ENCODE measurements at places on chromosomes 16 and 17.
A peak's percentile ranks its signal among the peaks of the same experiment; 100 is the strongest.

- no peak for DNase-seq
These were observed 18.2 kb downstream of the RAB40C start for GRCh38 chr16:608019-608418.

GRCh38 chr17:73420897-73421296 lies 109.1 kb upstream of the CDC42EP4 start:
- DNase-seq, result no peak

DNA sequence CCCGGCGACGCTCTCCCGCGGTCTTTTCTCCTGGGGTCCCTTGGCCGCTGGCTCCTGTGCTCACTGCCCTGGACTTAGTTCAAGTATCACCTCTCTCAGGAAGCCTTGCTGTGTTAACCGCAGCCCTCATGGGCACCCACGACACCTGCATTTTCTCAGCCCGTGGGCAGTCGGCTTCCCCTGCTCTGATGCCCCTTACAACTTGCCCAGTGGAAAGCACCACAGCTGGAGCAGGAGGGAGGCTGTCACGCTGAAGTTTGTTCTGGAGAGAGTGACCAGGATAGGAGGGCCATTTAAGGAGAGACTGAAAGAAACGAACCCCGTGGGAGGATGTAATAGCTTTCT lies 395 bp downstream of the STXBP4 start:
- DNase-seq, result no peak

GRCh38 chr17:21843318-21843865 lies 151.1 kb downstream of the KCNJ18 start:
- no peak for DNase-seq

GRCh38 chr16:88346680-88347505 lies 35.9 kb upstream of the ZNF469 start:
- DNase-seq, result no peak

DNA sequence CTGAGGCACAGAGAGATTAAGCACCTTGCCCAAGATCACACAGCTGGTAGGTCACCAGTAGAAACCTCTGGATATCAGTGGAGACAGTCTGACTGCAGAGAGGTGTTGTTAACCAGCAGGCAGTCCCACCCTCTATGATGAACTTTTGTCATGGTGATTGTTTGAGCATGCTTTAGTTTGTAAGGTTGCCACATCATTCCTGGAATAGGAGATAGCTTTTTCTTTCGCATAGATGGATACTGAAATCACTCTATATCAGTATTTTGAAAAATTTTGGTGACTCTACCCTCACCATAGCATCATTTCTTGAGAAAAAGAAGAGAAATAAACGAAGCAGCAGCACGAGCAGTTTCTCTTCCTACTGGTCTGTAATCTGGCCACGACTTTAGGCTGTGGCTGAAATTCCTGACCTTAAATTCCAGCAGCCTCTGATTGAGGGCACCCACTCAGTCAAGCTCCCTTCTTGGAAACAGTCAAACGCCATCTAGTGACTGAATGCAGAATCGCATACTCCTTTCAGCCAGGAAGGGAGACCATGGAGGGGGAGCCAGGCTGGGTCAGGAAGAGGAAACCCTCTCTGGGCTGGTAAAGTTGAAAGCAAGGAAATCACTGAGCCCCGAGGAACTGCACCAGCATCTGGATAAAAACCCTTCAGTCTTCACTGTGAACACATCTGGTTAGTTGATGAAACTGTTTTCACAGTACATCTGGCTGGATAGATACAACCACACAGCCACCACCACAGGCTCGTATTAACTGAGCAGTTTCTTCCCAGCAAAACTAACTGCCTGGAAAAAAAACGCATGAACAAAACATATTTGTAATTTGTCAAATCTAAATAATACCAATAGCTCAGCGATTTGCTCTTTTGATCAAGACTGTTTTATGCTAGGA lies 108.5 kb upstream of the XYLT1 start:
- DNase-seq, result no peak

DNA sequence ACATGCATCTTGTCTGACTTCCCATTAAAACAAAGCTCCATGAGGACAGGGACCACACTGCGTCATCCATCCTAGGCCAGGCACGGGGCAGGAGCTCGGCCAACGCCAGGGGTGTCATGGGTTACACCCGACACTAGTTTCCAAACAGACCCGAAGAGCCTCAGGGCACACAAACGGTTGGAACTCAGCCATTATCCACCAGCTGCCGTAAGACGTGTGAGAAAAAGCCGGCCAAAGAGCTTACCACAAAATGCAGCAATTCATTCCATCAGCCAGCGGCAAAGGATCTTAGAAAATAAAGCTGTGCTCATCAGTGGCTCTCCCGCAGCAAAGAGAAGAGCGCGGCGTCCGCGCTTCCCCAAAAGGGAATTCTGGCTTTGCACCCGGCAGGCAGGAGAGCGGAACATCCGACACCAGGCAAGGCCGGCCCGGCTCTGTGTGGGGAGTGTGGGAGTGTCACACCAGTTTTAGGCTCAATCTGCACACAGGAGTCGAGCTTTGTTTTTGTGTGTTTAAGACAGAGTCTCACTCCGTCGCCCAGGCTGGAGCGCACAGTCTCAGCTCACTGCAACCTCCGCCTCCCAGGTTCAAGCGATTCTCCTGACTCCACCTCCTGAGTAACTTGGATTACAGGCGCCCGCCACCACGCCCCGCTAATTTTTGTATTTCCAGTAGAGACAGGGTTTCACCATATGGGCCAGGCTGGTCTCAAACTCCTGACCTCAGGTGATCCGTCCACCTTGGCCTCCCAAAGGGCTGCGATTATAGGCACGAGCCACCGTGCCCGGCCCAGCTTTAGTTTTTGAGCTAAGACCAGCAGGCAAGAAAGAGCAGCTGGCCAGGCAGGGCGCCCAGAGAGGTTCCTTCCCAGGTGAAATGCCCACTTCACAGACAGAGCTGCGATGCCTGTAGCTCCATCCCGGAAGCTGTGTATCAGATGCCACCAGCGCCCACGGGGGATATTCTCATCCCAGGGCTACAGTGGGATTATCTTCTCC lies 1.5 kb downstream of the SLC38A8 start:
- DNase-seq, result peak; percentile 27

GRCh38 chr17:5888811-5889210 lies 181.4 kb upstream of the WSCD1 start:
- no peak for DNase-seq

DNA sequence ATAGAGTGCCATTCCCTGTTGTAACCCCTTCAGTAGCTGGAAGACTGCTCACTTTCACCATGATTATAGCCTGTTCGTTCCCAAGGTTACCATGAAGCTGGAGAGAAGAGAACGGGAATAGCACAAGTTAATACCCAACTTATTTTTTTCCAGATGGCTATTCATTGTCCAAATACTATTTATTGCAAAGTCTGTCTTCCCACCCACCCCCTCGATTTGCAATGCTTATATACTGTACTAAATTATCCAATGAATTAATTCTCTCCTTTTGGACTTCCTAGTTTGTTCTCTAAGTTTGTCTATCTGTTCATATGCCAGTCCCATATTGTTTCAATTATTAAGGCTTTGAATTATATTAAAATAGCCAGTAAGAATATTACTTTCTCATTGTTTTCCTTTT lies 231.0 kb downstream of the RAB11FIP4 start:
- DNase-seq, result no peak

DNA sequence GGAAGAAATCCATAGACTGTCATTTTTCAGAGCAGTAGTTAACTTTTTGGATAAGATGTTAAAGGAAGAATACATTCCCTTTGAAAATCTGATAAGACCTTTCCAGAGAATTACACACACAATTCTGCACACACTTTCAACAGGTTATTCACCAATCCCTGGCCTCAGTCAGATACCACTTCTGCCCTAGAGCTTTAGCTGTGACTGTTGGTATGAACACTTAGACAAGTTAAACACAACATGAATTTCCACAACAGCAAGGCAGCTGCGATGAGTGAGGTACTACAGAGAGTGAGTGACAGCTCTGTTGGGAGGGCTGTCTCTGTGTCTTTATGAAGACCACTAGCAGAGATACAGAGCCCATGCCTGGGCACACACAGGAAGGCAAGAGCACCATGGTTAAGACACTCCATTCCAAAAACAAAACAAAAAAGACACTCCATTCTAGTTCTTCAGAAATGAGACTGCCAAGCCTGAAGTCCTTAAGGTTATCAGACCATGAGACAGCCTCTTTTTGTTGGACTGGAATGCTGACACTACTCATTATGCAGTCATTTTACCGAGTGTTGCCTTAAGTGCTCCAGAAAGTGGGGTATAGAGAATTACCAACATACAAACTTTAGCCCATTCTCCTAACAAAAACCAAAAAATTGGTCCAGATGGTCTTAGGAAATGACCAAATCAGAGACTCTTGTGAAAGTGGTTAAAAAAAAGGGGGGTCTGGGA lies 42.4 kb downstream of the TOM1L2 start:
- no peak for DNase-seq

- no peak for DNase-seq
These were observed 6.2 kb upstream of the SLC25A19 start for GRCh38 chr17:75295201-75296158.

DNA sequence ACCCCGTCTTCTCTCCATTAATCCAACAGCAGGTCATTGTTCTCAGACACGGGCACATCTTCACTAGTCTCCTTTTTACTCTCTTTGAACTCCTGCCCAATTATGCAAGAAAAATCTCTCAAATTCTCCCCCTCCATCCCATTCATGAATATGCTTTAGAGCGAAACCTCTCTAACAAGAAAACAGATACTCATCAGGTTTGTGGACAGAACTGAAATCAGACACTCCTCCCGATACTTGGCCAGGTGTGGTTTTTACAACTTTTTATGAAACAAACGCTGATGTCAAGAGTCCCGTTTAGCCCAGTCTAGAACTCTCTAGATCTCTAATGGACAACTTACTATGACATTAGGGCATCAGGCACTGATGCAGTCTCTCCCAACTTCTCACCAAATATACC lies 40.9 kb downstream of the PIK3R5 start:
- DNase-seq, result no peak

GRCh38 chr16:86618431-86619238 lies 40.3 kb downstream of the FOXL1 start:
- no peak for DNase-seq

DNA sequence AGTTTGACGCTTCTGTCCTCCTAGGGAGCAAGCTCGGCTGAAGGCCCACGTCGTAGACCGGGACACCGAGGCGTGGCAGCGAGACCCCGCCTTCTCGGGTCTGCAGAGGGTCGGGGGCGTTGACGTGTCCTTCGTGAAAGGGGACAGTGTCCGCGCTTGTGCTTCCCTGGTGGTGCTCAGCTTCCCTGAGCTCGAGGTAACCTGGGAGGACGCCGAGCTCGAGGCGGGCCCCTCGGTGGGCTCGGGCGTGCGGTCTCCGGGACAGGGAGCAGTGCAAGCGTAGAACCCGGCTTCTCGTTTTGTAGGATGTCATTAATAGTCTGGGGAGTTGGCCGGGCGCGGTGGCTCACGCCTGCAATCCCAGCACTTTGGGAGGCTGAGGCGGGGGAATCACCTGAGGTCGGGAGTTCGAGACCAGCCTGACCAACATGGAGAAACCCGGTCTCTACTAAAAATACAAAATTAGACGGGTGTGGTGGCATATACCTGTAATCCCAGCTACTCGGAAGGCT lies 715 bp downstream of the ENDOV start:
- no peak for DNase-seq

DNA sequence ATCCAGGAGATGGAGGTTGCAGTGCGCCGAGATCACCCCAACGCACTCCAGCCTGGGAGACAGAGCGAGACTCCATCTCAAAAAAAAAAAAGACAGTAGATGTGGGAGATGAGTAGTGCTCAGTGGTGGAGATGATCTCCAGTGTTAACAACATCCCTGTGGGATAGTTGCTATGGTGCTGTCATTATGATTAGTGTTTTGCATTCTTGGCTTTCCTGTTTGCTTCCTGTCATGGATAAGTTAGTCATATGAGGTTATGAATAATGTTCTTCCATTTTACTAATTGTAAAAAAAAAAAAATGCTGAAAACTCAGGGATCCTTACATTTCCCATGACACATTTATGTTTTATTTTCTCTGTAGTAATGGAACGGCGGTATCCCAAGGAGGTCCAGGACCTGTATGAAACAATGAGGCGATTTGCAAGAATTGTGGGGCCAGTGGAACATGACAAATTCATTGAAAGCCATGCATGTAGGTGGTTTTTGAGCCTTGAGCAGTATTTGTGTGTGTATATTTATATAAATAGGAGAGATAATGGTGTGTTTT lies 24.5 kb upstream of the DUSP14 start:
- DNase-seq, result no peak

- no peak for DNase-seq
These were observed 383.4 kb downstream of the CDH11 start for GRCh38 chr16:64738321-64738960.

GRCh38 chr17:16886655-16887322 lies 85.1 kb downstream of the TNFRSF13B start:
- DNase-seq, result no peak

- DNase-seq, result no peak
These were observed 34.7 kb upstream of the CLEC18A start for GRCh38 chr16:69916462-69916861.

DNA sequence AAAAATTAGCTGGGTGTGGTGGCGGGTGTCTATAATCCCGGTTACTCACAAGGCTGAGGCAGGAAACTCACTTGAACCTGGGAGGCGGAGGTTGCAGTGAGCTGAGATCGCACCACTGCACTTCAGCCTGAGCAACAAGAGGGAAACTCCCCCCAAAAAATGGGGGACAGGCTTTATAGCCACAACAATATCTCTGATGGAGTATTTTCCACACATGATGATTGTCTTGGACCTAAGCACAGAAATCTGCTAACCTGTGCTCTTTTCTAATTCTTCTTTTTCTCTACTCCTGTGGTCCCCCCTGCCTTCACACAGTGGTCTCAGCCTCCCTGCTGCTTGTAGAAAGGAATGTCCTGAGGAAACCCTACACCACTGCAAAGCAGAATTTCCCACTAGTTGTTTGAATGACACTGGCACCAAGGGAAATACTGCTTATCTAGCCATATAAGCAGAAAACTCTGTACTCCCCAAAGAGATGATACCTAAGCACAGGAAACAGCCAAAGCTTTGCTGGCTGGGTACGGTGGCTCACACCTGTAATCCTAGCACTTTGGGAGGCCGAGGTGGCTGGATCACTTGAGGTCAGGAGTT lies 117.6 kb downstream of the USP31 start:
- no peak for DNase-seq

DNA sequence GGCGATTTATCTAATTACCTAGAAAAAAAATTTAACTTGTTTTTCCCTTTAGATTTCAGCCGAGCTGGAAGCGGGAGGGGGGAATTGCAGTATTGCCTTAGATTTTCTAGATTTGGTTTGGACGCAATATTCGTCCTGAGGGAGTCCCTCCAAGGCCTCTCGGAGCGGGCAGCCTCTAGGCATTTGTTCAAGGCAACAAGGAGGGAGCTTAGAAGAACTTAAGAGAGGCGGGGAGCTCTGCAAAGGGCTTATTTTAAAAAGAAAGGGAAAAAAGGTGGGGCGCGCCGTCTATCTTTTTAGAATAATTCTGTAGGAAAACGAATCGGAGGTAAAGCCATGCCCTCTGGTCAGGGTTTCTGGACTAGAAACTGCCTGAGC lies 407 bp upstream of the TMEM94 start:
- DNase-seq, result no peak

DNA sequence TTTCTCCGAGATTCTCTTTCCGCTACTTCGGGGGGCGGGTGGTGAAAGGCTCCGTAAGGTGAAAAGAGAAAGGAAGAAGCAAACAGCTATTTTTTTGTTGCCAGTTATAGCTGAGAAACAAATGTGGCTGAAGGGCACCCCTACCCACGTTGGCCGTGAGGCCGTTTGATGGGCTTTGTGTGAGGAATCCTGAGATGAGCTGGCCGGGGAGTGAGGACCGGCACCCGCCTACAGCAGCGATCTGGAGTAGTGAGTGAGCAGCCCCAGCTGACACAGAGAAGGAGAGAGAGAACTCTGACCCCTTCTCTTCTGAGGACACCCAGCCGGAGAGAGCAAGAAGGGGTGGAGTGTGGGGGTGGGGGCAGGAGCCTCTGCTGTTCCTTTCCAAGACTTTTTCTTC lies 5.6 kb downstream of the JPH3 start:
- DNase-seq, result no peak

- no peak for DNase-seq
These were observed 2.5 kb upstream of the STARD3 start for GRCh38 chr17:39634384-39634871.
